ENCODE measurements at places on chromosomes 11 and 22. TPM values are rescaled to one million over a fixed set of nuclear protein-coding genes. Genes with fewer than 3 reads are reported as not detected.
A peak's percentile ranks its signal among the peaks of the same experiment; 100 is the strongest.

Gene RIC8A
- total RNA-seq, result 122 TPM

DNA sequence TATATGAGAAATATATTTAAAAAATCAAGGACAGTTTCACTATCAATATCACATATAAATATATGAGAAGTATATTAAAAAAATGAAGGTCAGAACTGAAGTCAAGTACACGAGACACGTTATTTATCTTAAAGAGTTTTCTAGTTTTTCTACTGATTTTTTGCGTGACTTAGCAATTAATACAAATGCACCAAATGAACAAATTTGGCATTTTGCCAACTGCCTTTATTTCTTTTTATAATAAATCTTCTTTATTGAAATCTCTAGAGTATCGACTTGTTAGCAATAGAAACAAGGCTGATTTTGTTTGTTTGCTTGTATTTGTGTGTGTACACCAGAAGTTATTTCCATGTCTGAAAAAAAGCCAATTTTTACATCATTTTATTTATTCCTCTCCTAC lies 1684.7 kb upstream of the RAG2 start:
- DNase-seq, result no peak

Gene IFITM10
- 18.8 TPM for total RNA-seq

GRCh38 chr11:45560155-45560912 lies 105.1 kb downstream of the CHST1 start:
- peak; percentile 24 for DNase-seq

GRCh38 chr11:79600711-79601110 lies 159.9 kb upstream of the TENM4 start:
- DNase-seq, result no peak

Gene GALNT18
- 59.3 TPM for total RNA-seq

DNA sequence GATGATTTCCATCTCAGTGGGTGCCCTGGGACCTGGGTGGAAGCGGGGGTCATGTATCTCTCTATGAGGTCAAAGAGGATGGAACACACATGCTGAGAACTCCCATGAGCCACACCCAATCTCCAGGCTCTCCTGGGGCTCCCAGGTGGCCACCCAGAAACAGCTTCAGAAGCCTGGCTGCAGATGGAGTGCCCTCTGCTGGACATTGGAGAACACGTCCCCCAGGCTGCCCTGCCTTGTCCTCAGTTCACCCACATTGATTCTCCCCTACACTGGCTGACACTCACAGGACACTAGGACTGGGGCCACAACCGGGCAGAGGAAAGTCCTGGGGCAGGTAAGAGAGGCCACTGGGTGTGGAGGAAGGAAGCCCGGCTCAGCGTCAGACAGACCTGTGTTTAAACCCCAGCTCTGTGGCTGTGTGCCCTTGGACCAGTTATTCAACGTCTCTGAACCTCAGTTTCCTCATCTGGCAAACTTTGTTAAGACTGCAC lies 4.5 kb upstream of the NOL12 start:
- DNase-seq, result peak; percentile 73

- DNase-seq, result no peak
These were observed 9.4 kb upstream of the NLRP10 start for GRCh38 chr11:7974668-7975067.

DNA sequence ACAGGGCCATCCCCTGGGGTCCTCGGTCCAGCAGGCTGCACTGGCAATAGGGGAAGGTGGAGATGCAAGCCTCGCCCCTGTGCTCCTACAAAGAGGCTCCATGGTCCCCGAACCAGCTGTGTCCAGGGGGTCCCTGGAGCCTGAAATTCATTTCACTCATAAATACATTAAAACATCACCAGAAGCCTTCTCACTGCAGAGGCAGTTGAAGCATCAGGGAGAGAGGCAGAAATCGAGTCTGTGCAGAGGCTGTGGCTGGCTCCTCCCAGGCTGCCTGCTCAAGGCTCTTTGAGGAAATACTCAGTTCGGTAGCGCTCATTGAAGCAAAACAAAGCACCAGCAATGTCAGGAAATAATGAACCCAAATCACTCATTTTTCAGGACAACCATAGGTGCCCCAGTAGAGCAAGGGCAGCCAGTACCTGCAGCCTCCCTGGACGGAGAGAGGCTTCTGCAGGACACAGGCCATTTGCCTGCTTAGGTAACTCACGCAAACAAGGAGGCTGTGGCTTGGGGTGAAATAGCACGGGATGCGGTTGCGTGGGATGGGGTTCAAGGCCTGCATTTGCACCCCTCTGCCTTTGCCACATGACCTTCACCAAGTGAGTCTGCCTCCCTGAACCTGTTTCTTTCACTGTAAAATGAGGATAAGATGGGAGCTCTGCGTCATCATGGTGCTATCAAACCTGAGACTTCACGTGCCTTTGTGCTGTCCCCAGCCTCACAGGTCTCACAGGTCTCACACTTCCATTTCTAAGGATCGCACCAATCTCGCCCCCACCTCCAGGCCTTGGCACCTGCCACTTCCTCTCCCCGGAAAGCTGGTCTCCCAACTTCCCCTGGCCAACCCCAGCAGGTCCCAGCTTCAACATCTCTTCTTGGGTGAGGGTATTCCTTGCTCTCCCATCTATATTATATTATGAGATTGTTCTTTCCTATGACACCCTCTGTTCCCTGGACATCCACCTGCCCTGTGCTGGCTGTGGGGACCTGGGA lies 84.3 kb upstream of the SHISAL1 start:
- no peak for DNase-seq

DNA sequence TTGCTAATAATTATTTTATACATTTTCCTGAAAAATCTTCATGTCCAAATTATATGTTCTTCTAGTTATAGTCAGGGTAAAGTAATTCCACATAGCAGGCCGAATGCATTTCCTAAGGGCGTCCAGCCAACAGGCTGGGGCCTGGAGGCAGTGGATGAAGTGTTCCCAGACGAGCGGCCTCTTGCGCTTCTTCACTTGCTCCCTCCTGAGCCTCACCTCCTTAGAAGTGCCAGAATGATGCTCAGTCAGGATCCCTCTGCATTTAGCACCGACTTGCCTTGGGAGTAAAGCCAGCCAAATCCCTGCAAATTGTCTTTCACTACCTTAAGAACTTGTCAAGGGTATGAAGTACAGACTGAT lies 1.5 kb downstream of the OLFML1 start:
- DNase-seq, result peak; percentile 85

DNA sequence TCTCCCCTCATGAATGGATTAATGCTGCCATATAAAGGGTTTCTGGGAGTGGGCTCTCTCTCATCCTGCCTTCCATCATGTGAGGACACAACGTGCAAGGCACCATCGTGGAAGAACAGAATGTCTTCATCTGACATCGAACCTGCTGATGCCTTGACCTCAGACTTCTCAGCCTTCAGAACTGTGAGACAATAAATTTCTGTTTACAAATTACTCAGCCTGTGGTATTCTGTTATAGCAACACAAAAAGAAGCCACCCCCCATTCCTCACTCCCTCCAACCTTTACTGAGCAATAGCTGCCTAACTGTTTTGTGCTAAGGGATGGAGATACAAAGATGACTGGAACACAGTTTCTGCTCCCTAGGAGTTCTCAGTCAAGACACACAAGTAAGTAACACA lies 106.1 kb upstream of the PLET1 start:
- DNase-seq, result no peak

Gene ATXN10
- 164 TPM for total RNA-seq

Gene OVOL1
- 0.17 TPM for total RNA-seq

Gene HMBS
- 31.5 TPM for total RNA-seq

- no peak for DNase-seq
These were observed 16.6 kb downstream of the YPEL1 start for GRCh38 chr22:21719024-21719423.

GRCh38 chr11:134069426-134070341 lies 812 bp downstream of the JAM3 start:
- peak; percentile 57 for DNase-seq

DNA sequence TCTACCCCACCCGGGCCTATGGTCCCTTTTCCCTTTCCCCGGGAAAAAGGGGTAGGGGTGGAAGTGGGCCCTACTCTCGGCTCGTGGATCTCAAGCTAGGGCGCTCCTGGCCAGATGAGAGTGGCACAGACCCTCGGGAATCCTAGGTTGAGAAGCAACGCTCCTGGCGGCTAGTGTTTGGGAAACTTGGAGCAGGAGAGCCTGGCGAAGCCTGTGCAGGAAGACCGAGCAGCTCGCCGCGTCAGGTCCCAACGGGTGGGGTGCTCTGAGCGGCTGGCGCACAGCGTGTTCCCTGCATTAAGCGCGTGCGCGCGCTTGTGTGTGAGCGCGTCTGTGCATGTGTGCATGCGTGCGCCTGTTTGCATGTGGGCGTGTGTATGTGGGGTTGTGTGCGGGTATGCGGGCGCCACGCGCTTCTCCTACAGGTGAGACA lies 7.1 kb upstream of the FLI1 start:
- DNase-seq, result peak; percentile 66

GRCh38 chr11:1549338-1550330 lies 22.4 kb downstream of the DUSP8 start:
- DNase-seq, result no peak

- DNase-seq, result peak; percentile 64
These were observed 47.1 kb downstream of the SLC22A12 start for GRCh38 chr11:64638018-64638665.

- no peak for DNase-seq
These were observed 359.3 kb downstream of the TBC1D22A start for GRCh38 chr22:47121791-47122190.

Gene FOLR2
- total RNA-seq, result 9.3 TPM

Gene TCP11L1
- 11.5 TPM for total RNA-seq

GRCh38 chr22:50315289-50316113 lies 8.1 kb upstream of the PLXNB2 start:
- no peak for DNase-seq

Gene TMPRSS5
- 1.8 TPM for total RNA-seq

GRCh38 chr22:24432059-24432853 lies 4.9 kb downstream of the ADORA2A start:
- peak; percentile 82 for DNase-seq

Gene CDON
- 25.6 TPM for total RNA-seq

DNA sequence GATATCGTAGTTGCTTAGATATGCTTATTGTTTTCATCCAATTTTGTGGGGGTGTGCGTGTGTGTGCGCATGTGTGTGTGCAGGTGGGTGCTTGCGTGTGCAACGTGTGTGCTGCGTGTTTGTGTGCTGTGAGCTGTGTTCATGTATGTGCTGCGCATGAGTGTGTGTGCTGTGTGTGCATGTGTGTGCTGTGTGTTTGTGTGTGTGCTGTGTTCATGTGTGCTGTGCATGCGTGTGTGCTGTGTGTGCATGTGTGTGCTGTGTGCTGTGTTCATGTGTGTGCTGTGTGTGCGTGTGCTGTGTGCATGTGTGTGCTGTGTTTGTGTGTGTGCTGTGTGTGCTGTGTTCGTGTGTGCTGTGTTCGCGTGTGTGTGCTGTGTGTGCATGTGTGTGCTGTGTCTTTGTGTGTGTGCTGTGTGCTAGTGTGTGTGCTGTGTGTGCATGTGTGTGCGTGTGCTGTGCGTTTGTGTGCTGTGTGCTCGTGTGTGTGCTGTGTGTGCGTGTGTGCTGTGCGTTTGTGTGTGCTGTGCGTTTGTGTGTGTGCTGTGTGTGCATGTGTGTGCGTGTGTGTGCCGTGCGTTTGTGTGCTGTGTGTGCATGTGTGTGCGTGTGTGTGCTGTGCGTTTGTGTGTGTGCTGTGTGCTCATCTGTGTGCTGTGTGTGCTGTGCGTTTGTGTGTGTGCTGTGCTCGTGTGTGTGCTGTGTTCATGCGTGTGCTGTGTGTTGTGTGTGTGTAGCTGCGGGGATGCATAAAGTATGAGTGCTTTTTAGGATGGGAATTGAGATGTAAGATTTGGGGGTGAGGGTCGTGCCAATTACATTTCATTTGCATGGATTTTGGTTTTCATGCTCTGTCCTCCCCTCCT lies 7.6 kb downstream of the IGF2 start:
- DNase-seq, result no peak

DNA sequence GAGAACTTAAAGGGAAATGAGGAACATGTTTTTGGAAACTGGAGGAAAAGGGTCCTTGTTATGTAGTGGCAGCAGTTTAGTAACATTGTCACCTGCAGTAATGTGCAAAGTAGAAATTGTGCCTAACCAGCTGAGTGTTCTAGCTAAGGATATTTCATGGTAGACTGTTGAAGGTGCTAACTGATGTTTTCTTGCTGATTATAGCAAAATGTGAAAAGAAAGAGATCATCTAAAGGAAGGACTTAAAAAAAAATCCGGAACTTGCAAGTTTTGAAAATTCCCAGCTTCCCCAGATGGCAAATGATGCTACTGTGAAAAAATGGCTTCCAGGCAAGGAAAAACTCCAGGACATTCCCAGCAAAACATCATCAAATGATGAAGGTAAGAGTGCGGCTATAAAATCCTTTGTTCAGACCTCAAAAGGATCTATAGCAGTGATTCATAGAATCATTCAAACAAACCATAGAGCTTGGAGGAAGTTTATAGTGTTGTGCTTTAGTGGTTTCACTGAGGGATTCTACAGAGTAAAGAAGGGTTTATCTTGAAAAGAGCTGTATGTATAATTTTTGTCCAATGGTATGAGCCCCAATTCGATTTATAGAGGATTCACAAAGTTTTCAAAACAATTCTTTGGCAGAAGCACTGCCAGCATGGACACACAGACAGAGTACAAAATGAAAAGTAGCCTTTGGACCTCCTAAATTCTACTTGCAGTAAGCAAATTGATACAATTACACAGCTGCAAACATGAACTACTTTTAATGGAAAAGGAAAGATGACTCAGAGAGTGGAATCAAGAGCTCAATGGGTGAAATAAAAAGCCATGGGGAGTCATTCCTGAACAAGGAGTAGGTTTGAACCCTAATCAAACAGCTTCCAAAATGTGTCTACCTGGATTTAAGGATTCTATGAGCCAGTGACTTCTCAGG lies 4.3 kb upstream of the TRIM44 start:
- DNase-seq, result no peak

GRCh38 chr11:10114593-10115404 lies 179.2 kb downstream of the SBF2 start:
- no peak for DNase-seq

DNA sequence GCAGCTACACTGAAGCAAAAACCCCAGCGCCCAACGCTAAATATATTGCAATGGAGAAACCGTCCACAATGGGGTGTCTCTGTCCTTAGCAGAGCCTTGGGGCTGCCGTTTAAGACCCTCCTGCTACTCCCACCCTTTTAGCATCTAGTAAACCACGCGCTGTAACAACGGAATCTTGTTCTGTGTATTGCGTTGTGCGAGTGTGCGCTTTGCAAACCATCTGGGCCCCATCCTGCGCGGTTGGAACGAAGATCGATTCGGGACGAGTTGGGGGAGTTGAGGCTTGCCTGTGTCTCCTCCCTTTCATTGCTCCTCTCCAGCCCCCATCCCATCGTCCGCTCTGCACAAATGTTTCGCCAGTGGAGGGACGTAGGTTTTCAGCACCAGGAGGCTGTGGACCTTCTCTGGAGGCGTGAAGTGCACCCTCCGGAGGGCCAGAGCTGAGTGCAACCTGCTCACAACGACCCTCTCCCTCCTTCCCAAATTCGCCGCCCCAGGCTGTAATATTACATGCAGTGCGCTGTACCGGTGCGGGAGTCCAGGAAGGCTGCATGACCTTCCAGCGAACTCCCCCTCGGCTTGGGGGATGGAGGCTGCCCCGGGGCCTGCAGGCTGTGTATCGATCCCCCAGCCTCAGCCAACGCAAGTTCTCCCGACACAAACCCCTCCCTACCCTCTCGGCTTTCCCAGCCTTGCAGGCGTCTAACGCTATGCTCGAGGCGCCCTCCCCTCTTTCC lies 1.6 kb upstream of the KMT2A start:
- DNase-seq, result peak; percentile 60

Data from lung (tissue), 17 donors.